ENCODE measurements at places on chromosomes 13 and 19.
A peak's percentile ranks its signal among the peaks of the same experiment; 100 is the strongest.

GRCh38 chr13:73934215-73934641 lies 200.0 kb downstream of the KLF12 start:
- no peak for DNase-seq

DNA sequence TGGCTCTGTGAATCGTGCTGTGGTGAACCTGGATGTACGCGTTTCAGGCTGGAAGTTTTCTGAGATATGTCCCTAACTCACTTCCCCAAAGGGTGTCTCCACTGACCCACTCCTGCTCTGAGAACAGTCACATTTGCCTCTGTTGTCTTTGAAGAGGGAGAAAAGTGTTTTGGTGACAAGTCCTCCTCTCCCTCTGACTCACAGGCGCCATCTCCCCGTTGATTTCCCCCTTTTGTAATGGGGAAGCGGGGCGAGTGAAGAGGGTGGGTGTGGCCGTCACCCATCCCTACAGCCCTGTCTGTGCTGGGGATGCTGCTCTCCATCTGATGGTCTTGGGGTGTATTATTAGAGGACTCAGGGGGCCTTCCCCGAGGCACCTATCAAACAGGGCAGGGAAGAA lies 9.6 kb downstream of the APC2 start:
- no peak for DNase-seq

GRCh38 chr13:90715485-90715884 lies 632.0 kb upstream of the MIR17HG start:
- DNase-seq: no peak

GRCh38 chr19:41563854-41564514 lies 12.0 kb upstream of the CEACAM21 start:
- peak; percentile 43 for DNase-seq

DNA sequence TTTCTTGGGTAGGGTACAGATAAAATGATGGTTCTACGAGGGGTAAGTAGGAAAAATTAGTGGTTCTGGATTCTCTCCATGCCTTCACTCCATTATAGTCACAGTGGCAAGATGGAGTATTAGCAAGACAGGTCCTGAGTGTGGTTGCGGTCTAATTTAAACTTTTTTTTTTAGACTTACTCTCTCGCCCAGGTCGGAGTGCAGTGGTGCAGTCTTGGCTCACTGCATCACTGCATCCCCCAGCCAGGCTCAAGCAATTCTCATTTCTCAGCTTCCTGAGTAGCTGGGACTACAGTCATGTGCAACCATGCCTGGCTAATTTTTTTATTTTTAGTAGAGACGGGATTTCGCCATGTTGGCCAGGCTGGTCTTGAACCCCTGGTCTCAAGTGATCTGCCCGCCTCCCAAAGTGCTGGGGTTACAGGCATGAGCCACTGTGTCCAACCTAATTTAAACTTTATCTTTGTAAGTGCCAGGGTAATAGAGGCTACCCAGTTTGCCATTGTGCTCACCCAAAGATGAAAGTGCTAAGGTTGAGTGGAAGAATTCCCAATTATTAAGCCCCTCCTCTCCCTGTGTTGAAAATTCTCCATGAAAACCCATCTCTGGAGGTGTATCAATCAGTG lies 135.6 kb downstream of the TM9SF2 start:
- no peak for DNase-seq

DNA sequence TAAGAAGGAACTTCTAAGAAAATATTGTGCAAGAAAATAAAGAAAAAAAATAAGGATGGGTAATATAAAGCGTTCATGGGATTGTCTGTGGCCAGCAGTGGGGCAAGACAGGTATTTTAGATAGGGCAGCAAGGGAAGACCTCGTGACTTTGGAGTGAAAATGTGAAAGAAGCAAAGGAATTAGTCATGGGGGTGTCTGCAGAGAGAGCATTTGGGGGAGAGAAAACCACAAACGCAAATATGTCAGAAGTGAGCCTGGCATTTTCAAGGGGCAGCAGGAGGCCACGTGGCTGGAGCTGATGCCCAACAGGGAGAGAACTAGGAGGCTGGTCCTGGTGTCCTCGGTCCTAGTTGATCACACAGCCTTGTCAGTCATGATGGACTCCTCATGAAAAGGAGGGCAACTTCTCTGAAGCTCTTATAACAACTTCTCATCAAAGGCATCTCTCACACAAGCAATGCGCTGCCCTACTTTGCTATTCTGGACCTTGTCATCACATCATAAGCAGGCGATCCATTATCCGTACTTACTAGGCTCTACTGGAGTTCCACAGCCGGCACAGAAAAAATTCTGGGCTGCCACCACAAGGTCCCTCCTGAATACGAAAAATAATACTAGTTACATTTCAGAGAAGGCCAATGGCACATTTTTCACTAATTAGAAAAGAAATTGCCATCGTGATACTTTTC lies 31.0 kb downstream of the RUBCNL start:
- DNase-seq: no peak

DNA sequence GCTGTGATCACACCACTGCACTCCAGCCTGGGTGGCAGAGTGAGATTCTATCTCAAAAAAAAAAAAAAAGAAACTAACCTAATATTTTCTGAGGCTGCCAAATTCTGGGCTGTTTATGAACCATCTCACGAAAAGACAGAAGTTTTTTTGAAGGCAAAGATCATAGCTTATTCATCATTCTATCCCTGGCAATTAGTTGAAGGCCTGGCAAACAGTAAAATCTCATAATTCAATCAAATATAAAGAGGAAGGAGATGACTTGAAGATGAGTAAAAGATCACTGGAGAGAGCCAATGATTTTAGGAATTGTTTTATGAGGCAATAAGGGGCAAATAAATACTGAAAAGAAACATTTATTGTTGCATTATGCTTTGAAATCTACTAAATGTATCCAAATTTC lies 216.5 kb downstream of the DCLK1 start:
- DNase-seq: no peak

DNA sequence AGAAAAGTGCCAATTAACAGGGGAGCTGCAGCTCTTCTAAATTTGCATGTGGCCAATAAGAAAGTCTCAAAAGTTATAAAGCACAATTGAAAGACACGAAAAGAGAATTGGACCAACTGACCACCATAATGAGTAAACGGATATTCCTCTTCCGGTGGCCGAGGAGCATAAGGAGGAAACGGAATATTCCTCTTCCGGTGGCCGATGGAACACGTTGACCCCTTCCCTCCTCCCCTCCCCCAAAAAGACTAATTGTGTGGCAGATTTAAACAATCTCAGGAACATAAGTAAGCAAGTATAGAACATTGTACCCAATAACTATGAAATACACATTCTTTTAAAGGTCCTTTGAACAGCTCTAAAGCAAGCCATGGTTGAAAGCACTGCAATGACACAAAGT lies 41.2 kb upstream of the TUBGCP3 start:
- no peak for DNase-seq

- no peak for DNase-seq
Measured at GRCh38 chr13:19184176-19184575, 2.6 kb upstream of the TUBA3C start.

DNA sequence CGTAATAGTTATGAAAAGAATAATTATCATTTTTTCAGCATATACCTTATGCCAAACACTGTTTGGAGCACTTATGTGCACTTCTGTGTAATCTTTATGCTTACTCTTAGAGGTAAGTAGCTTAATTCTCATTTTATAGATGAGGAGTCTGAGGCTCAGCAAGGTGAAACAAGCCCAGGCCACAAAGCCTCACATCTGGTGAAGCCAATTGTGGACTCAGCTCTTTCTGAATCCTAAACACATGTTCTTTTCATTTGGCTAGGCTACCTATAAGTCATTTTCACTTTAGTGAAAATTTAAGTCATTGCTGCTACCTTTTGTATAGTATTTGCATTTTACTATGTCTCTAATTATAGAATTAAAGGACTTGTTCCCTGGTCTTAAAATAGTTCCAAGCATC lies 84.0 kb downstream of the CYSLTR2 start:
- DNase-seq: no peak

GRCh38 chr19:58107778-58108545 lies 9.9 kb upstream of the ZSCAN18 start:
- no peak for DNase-seq

- peak; percentile 26 for DNase-seq
Measured at GRCh38 chr13:45178349-45179162, 22.3 kb downstream of the KCTD4 start.

DNA sequence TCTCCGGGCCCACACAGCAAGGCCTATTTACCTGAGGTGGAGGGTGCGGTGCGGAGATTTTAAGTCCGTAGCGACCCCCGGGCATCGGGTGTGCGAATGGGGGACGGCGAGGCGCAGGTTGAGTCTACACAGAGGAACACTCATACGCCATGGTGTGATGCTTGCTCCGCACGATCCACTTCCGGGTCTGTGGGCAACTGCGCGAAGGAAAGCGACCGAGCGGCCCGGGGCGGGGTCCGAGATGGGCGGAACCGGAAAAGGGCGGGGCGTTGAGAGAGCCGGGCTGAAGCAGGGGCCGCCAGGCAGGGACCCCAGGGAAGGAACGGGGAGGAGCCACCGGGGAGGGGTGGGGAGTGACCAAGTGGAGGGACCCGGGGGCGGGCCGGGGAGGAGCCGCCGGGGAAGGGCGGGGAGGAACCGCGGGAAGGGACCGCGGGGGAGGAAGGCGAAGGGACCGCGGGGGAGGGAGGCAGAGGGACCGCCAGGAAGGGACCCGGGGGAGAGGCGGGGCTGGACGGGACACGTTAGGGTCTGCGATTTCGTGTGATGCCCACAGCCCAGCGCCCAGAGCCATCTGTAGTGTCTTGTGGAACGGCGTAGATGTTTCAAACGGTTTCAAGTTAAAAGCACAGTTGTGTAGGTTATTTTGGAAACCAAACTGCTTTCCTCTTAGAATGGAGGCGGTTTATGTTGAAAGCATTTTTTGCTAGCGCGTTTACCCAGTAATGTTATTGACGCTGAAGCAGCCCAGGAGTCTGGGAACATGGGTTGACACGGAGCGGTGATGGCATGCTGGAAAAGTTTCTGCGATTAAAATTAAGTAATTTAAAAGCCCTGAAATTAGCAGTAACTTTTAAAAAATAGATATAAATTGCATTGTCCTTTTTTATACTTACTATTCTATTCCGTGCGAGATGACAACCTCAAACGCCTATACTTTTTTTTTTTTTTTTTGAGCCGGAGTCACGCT lies at the start of gene ZNF160:
TSS of gene ZNF160 (minus strand) at position 189 of the 970 bp plus-strand sequence. CDS start 17,146 bp downstream, outside the sequence.
- DNase-seq: peak; percentile 99

DNA sequence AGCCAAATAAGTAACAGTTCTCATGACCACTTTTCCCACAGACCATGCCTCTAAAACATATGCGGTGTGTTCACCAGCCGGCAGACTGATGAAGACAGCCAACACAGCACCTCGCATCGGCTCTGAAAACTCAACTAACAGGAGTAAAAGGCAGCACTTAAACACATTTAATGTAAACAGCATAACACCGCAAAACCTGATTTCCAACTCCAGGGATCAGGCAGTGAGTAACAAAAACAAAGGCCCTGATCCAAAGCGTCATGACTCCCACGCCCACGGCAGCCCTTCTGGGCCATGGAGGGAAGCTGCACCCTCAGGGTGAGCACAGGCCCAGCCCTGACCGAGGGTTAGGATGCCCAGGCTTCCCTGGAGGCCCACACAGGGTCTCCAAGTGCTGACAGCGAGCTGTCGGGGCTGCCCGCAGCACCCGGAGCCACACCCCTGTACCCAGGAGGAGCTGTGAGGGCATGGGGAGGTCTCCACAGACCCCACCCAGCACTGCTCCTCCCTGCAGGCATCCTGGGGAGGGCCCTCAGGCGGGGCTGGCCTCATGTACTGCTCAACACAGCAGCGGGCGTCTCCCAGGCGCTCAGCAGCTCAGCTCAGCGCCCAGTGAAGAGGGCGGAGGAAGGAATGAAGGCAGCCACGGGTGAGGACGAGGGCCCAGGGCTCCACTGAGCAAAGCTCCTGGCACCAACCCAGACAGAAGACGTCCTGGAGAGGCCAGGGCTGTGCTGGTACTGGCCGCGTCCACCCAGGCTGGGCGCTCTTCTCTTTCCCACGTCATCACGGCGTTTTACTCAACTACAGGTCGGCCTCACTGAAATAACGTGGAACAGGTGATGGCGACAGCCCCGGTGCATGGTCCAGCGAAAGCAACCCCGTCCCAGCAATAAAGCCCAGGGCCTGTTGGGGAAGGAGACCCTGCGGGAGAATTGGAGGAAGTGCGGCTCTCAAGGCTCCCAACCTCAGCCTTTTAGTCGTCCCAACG lies 53.7 kb downstream of the RASA3 start:
- no peak for DNase-seq

GRCh38 chr13:112926003-112926402 lies 43.0 kb upstream of the MCF2L start:
- no peak for DNase-seq
